ENCODE measurements at places on chromosomes 6 and 20.

GRCh38 chr6:46632053-46632452 lies 20.6 kb downstream of the CYP39A1 start:
- no peak for DNase-seq

- DNase-seq = peak; percentile 13
Observed at GRCh38 chr6:17656092-17656491, 50.6 kb downstream of the NUP153 start.

- DNase-seq = no peak
Observed at GRCh38 chr20:39756369-39756768, 794.2 kb downstream of the DHX35 start.

GRCh38 chr6:53086302-53086701 lies 21.1 kb downstream of the FBXO9 start:
- DNase-seq = no peak

GRCh38 chr6:36020154-36020553 lies 4.3 kb downstream of the SLC26A8 start:
- DNase-seq = peak; percentile 44

DNA sequence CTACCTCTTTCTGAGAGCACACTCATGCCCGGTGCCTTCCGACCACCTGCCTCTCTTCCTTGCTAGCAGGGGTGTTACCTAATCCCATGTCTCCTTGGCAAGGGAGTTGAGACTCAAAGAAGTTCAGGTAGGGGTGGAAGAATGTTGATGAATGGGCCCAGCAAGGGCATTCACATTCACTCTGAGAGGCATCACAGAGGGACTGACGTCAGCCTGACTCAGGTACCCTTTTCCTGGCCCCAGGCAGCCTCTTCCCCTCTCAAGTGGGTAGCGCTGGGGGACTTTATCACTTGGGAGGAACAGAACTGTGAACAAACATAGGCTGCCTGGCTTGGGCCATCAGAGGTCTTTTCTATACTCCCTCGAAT lies 35.3 kb downstream of the HM13 start:
- DNase-seq = no peak
